T-helper 17 cell (primary cell): ENCODE measurements at places on chromosomes 12 and 14. TPM values are rescaled to one million over a fixed set of nuclear protein-coding genes. Genes with fewer than 3 reads are reported as not detected.
A peak's percentile ranks its signal among the peaks of the same experiment; 100 is the strongest.

DUSP16 gene
- 94.8 TPM for total RNA-seq

- no peak for DNase-seq
- H3K4me1 ChIP-seq, result peaks cover 50% of the 10 kb centered on the region
- H3K4me3 ChIP-seq, result peak overlapping the region; percentile 92
- H3K27ac ChIP-seq, result peak overlapping the region; percentile 92
- H3K27me3 ChIP-seq, result no peaks in the 10 kb centered on the region
Measured at GRCh38 chr14:72443991-72444441, 449.9 kb downstream of the DPF3 start.

NYNRIN gene
- 0.22 TPM for total RNA-seq

GRCh38 chr14:48193893-48194292, 518.5 kb upstream of the MDGA2 start:
- H3K36me3 ChIP-seq, result no peaks in the 10 kb centered on the region
- no peaks in the 10 kb centered on the region for H3K4me1 ChIP-seq
- H3K4me3 ChIP-seq, result no peak overlapping the region
- no peak overlapping the region for H3K27ac ChIP-seq

DNA sequence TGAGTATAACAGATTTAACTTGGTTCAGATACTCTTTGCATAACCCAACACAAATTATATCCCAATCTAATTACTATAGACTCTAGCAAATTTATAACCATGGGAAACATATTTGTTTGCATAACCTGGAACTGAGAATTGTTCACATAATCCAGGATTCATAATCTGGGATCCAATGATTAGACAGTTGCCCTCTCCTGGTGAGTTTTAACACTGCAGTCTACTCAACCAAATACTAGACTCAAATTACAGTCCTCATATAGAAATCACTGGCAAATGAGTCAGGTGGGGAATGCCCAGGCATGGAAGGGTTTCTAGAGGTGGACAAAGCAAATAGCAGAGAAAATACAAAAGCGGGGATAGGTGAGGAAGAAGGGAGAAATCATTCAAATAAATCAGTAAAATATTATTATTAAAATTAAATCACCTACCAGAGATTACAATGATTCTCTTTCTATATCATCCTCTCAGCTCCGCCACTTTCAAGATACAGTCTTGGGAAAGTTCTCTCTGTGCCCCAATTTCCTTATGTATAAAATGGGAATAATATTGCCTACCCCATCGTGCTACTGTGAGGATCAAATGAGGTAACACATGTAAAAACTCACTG, 9.4 kb downstream of the GCH1 start:
- H3K27ac ChIP-seq, result no peak overlapping the region
- no peaks in the 10 kb centered on the region for H3K27me3 ChIP-seq
- DNase-seq, result no peak
- peaks cover 50% of the 10 kb centered on the region for H3K4me1 ChIP-seq
- peaks cover 2% of the 10 kb centered on the region for H3K36me3 ChIP-seq
- H3K4me3 ChIP-seq, result no peak overlapping the region

SYNDIG1L gene
- not detected for total RNA-seq

- peaks cover 8% of the 10 kb centered on the region for H3K27me3 ChIP-seq
- peak overlapping the region; percentile 66 for H3K27ac ChIP-seq
- peaks cover 10% of the 10 kb centered on the region for H3K4me1 ChIP-seq
- H3K36me3 ChIP-seq, result no peaks in the 10 kb centered on the region
- H3K4me3 ChIP-seq, result peak overlapping the region; percentile 70
- DNase-seq, result no peak
Measured at GRCh38 chr14:60051721-60052221, 40.0 kb upstream of the PCNX4 start.

DNA sequence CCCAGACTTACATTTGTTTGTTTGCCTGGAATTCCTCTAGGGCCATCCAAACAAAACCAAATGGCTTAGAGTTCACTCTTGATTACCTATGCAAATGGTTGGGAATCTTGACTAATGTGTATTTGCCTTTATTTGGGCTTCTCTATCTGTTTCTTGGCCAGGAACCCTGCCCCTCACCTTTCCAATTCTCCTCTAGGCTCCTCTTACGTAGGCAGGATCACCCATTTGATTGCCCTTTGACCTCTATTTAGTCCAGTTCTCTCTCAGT, 123.0 kb upstream of the DYRK2 start:
- H3K4me1 ChIP-seq, result peaks cover 2% of the 10 kb centered on the region
- no peaks in the 10 kb centered on the region for H3K27me3 ChIP-seq
- H3K36me3 ChIP-seq, result no peaks in the 10 kb centered on the region
- H3K27ac ChIP-seq, result peak overlapping the region; percentile 30
- no peak for DNase-seq

GRCh38 chr14:42391146-42391834, 784.6 kb downstream of the LRFN5 start:
- no peaks in the 10 kb centered on the region for H3K36me3 ChIP-seq
- H3K4me1 ChIP-seq, result no peaks in the 10 kb centered on the region
- H3K27ac ChIP-seq, result no peak overlapping the region

MUCL1 gene
- not detected for total RNA-seq

DNA sequence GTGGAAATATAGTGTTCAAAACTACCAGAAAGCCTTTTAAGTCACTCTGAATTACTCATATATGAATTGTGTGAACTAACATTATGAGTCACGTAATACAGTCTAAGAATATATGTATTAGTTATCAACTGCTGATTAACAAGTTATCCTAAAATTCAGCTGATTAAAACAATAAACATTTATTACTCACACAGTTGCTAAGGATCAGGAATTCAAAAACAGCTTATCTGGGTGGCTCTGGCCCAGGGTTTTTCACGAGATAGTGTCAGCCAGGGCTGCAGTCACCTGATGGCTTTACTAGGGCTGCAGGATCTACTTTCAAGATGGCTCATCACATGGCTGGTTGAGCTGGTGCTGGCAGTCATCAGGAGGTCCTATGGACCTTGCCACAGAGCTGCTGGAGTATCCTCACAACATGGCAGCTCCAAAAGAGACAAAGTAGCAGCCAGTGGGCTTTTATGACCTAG, 36.5 kb downstream of the CORO1C start:
- peaks cover 28% of the 10 kb centered on the region for H3K4me1 ChIP-seq
- H3K27me3 ChIP-seq, result no peaks in the 10 kb centered on the region
- DNase-seq, result no peak
- no peaks in the 10 kb centered on the region for H3K36me3 ChIP-seq
- H3K4me3 ChIP-seq, result no peak overlapping the region

- no peak overlapping the region for H3K4me3 ChIP-seq
- peaks cover 5% of the 10 kb centered on the region for H3K4me1 ChIP-seq
- no peak for DNase-seq
- H3K27me3 ChIP-seq, result peaks cover 10% of the 10 kb centered on the region
Measured at GRCh38 chr12:116332705-116333380, 55.4 kb upstream of the MED13L start.

DNA sequence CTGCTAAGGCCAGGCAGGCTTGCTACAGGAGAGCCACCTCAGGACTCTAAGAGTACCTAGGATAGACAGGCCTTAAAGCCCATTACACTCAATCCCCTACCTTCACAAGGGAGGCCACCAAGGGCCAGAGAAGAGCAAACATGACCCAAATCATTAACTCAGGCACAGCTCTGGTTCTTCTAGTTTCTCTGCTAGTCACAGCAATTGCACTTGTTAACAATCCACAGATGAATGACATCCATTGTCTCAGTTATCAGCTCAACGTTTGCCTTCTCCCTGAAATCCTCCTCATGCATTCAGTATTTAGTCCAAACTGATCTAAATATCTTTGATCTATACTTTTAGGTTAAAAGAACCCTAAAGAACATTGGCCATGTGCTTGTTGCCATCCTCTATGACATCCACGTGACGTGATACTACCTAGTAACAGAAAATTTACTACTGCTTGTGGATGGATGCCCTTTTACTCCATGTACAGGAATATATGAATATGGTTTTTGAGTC, 164.5 kb downstream of the STXBP6 start:
- no peak for DNase-seq
- H3K36me3 ChIP-seq, result no peaks in the 10 kb centered on the region
- H3K27me3 ChIP-seq, result peaks cover 9% of the 10 kb centered on the region
- H3K4me3 ChIP-seq, result no peak overlapping the region

GRCh38 chr14:33631021-33631420, 319.9 kb downstream of the EGLN3 start:
- H3K27me3 ChIP-seq, result peaks cover 19% of the 10 kb centered on the region
- no peak for DNase-seq
- H3K4me3 ChIP-seq, result no peak overlapping the region
- no peak overlapping the region for H3K27ac ChIP-seq
- no peaks in the 10 kb centered on the region for H3K4me1 ChIP-seq

DNA sequence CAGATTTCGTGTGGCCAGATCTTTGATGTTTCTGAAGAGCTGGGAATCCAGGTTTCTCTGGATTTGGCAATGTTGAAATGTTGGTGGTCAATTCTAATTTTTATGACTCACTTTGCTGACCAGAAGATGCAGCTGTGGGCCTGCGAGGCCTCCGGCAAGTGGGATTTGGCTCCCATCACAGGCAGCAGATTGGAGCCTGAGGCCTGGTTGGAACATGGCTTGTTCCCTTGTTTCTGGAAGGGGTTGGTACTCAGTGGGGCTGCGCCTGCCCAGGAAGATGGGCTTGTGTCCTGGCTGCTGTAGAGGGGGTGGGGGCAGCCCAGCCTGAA, 23.1 kb downstream of the FBRSL1 start:
- DNase-seq, result no peak
- peaks cover 5% of the 10 kb centered on the region for H3K36me3 ChIP-seq
- peak overlapping the region; percentile 43 for H3K27ac ChIP-seq
- H3K4me1 ChIP-seq, result peaks cover 6% of the 10 kb centered on the region
- no peak overlapping the region for H3K4me3 ChIP-seq
- H3K27me3 ChIP-seq, result no peaks in the 10 kb centered on the region

DNA sequence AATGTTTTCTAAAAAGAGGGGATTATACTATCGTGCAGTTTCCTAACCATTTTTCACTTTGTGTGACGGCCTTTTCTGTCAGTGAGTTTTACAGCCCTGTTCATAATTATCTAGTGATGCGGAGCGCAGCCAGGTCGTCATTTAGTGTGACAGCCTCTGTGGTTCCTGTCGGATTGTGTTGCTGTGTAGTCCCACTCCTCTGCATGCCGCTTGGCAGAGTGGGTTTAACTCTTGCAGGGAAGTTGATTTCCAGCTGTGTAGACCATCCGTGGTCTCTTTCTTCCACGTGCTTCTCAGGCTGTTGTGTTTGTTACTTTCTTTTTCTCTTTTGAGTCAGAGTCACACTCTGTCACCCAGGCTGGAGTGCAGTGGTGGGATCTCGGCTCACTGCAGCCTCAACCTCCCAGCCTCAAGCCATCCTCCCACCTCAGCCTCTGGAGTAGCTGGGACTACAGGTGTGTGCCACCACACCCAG, 8.6 kb downstream of the RAN start:
- peak overlapping the region; percentile 77 for H3K4me3 ChIP-seq
- H3K27me3 ChIP-seq, result no peaks in the 10 kb centered on the region
- no peaks in the 10 kb centered on the region for H3K36me3 ChIP-seq

PROX2 gene
- not detected for total RNA-seq

DNA sequence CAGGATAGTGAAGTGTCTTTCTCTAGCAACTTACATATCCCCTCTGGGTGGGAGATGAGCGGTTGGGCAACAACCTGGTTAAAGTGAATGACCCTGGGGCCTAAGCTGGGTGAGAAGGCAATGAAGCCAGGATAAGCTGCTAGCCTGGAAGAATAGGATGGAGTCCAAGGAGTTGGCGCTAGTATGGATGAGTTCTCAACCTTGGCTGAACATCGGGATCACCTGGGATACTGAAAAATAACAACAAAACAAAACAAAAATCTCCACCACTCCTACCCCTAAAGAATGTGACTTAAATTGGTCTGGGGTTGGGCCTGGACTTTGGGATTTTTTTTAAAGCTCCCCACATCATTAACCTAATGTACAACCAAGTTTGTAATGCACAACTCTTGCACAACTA, 4.8 kb upstream of the RPS6KA5 start:
- DNase-seq, result no peak
- peak overlapping the region; percentile 67 for H3K4me3 ChIP-seq
- H3K4me1 ChIP-seq, result peaks cover 54% of the 10 kb centered on the region
- no peaks in the 10 kb centered on the region for H3K27me3 ChIP-seq
- peaks cover 2% of the 10 kb centered on the region for H3K36me3 ChIP-seq

DNA sequence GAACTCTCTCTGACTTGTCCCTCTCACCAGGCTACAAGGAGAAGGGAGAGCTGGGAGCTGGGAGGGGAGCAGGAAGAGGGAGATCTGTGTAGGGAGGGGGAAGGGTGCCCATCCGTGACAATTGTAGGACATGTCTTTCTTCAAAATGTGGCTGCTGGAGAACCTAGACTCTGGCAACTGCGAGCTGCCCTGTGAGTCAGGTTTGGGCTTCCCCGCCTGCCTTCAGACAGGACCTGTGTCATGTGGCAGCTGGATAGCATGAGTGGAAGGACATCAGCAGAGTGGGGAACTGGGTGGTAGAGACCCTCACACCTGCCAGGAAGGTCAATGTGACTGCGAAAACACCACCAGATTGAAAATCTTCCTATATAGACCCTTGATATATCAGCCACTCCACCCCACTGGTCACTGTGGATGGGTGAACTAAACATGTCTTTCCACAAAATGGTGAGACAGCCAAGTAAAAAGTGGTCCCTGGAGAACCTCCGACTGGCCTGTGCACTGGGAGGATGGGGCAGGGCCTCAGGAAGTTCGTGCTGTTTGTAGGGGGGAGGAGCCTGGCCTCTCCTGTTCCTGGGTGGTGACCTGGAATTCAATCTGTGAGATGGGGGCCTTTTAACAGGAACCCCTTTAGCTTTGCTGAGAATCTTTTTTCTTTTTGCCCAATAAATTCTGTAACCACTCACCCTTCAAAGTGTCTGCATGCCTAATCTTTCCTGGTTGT, 62.2 kb upstream of the CAPRIN2 start:
- H3K36me3 ChIP-seq, result peaks cover 6% of the 10 kb centered on the region
- peak overlapping the region; percentile 68 for H3K27ac ChIP-seq
- H3K4me1 ChIP-seq, result peaks cover 5% of the 10 kb centered on the region
- no peak for DNase-seq
- H3K4me3 ChIP-seq, result no peak overlapping the region

SIX1 gene
- not detected for total RNA-seq

DNA sequence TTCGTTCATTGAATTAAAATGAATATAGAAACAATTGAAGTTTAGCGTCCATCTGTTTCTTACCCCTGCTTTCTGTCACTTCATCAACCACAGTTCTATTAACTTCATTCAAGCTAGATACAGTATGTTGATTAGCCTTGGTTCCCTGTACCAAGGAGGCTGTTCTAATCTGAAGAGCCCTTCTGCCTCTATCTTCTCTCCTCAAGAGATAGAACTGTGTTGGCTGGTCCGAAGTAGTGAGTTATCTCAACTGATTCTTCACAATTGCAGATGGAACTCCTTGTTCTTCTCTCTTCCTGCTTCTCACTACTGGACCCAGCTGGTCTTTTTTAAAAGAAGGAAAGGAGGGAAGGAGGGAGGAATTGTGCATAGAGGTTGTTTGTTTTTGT, 82.1 kb upstream of the TRAF3 start:
- no peak overlapping the region for H3K27ac ChIP-seq
- H3K27me3 ChIP-seq, result no peaks in the 10 kb centered on the region
- DNase-seq, result no peak
- peaks cover 2% of the 10 kb centered on the region for H3K36me3 ChIP-seq
- no peak overlapping the region for H3K4me3 ChIP-seq

GRCh38 chr12:120861074-120861795, 42.9 kb downstream of the SPPL3 start:
- peaks cover 5% of the 10 kb centered on the region for H3K36me3 ChIP-seq
- H3K4me3 ChIP-seq, result no peak overlapping the region

TCHP gene
- 17.6 TPM for total RNA-seq
